ENCODE measurements at places on chromosomes 4 and X.

GRCh38 chr4:24372881-24373280 lies 211.5 kb downstream of the DHX15 start:
- no peak for DNase-seq

- no peak for DNase-seq
These were observed 136.6 kb upstream of the SPRY1 start for GRCh38 chr4:123259676-123260646.

- no peak for DNase-seq
These were observed 595.3 kb downstream of the BCOR start for GRCh38 chrX:39502486-39502885.

GRCh38 chr4:52957835-52958631 lies 95.9 kb downstream of the RASL11B start:
- no peak for DNase-seq

DNA sequence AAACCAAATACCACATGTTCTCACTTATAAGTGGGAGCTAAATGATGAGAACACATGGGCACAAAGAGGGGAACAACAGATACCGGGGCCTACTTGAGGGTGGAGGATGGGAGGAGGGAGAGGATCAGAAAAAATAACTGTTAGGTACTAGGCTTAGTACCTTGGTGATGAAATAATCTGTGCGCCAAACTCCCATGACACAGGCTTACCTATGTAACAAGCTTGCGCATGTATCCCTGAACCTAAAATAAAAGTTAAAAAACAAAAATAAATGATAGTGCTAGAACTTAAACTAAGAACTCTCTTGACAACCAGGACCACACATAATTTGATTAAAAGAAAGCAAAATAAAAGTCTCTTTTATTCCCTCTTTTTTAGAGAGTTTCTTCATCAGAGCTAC lies 150.6 kb downstream of the CHIC2 start:
- DNase-seq = no peak

Measured in fibroblast of skin of back (primary cell).